Cerebellum (tissue), 4 donors: ENCODE measurements at places on chromosomes 2 and 18. TPM values are rescaled to one million over a fixed set of nuclear protein-coding genes. Genes with fewer than 3 reads are reported as not detected.

The ANKAR gene
- 29.4 TPM for total RNA-seq

The SRD5A2 gene
- 0.18 TPM for total RNA-seq

The DNAH7 gene
- 12.1 TPM for total RNA-seq

The LRATD1 gene
- 17.2 TPM for total RNA-seq

The CHRNG gene
- total RNA-seq, result not detected

The OXER1 gene
- total RNA-seq, result 0.18 TPM

The SULT1C4 gene
- total RNA-seq, result 20.7 TPM

The SKOR2 gene
- 19.9 TPM for total RNA-seq

The BOLL gene
- total RNA-seq, result not detected

The TBC1D8 gene
- total RNA-seq, result 12.8 TPM

The FER1L5 gene
- total RNA-seq, result 1.4 TPM

The ZSCAN30 gene
- 27.8 TPM for total RNA-seq

DNA sequence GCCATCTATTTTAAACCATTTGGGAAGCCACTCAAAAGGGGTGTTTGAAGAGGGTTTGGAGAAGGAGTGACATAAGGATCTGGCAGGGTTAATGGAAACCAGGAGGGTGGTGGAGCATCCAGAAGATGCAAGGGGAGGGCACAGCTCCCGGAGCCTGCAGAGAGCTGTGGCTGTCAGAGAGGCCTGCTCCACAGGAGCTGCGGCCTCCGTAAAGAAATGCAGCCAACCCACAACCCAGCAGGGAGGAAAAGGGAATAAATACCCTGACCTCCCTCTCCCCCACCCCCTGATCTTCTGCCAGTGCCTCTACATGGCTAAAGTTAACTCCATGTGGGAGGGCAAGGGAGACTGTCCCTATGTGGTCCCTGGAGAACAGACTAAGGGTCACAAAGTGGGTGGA, 567.1 kb upstream of the POU3F3 start:
- DNase-seq, result peak; percentile 64

DNA sequence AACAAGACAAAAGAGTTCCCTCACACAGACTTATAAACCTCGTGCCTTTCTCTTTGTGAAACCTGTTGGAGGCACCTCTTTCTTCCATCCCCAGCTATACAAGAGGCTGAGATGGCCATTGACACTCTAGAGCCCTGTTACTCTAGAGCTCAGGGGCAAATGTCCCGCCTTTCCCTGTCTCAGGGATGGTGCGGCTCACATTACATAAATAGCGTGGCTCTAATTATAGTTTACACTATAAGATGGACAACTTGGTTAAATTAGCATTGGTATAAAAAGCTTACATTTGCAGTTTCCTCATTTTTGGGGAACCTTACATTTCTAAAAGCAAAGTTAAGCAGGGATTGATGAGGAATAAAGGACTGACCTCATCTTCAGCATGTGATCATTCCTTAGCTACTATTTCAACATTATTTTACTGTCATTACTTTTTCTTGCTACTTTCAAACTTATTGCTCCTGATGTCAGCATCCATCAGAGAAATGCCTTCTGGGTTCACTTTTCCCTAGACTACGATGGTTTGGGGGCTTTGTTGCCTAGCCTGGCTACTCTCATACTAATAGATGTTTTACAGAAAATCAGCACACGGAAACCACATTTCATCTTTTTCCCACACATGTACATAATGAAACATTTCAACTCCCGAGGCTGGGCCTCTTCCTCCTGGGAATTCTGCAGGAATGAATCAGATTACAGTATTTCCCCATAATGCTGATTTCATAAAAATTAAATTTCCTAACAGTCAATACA, 40.4 kb downstream of the FTCDNL1 start:
- no peak for DNase-seq

GRCh38 chr2:156003780-156004179, 328.7 kb downstream of the NR4A2 start:
- no peak for DNase-seq

DNA sequence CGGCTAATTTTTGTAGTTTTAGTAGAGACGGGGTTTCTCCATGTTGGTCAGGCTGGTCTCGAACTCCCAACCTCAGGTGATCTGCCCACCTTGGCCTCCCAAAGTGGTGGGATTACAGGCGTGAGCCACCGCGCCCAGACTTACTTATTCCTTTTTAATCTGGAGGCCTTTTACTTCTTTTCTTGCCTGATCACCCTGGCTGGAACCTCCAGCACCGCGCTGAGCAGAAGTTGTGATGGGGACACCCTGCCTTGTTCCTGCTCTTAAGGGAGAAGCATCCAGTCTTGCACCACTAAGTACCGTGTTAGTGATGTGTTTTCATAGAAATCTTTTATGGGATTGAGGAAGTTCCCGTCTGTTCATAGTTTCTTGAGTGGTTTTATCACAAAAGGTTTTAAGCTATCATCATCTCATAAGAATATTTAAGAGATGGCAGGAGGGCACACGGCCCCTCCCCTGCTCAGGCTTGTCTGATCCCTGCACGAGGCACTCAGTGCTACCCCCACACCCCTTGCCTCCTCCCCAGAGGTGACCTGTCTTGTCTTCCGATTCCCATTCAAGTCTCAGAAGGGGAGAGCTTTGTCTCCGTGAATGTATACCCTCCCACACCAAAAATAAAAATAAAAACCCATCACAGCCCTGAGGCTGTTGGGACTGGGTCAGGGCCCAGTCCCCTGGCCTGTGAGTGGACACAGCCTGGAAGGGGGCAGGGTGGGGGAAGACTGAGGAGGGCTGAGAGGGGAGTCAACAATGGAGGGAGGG, 65.3 kb upstream of the SMAD7 start:
- no peak for DNase-seq

GRCh38 chr2:138228101-138228500, 263.8 kb downstream of the HNMT start:
- no peak for DNase-seq

DNA sequence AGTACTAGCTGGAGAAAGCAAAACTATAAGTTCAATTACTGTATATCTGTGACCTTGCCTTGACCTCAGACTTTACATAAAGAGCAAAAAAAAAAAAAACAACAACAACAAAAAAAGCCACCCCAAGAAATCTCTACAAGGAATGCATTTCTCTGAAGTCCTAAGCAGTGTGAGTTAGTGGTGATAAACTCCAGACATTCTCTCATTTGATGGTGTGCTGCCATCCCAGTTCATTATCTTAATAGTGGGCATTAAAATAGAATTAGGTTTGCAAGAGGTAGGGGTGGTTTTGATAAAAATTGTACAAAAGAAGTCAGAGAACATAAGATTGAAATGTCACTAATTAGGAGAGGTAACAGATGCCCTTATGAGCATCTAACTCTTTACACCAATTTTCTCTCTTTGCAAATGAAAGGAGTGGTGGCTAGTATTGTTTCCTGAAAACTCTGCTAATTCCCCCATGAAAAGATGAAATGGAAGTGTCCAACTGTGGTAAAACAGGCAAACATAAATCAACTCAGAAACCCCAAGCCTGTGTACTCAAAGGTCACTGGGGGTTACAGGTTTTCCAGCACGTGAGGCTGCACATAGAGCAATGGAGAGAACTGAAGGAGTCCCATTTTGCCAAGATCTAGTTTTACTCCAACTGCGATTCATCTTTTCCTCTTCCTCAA, 131.9 kb downstream of the MEIS1 start:
- DNase-seq, result no peak

DNA sequence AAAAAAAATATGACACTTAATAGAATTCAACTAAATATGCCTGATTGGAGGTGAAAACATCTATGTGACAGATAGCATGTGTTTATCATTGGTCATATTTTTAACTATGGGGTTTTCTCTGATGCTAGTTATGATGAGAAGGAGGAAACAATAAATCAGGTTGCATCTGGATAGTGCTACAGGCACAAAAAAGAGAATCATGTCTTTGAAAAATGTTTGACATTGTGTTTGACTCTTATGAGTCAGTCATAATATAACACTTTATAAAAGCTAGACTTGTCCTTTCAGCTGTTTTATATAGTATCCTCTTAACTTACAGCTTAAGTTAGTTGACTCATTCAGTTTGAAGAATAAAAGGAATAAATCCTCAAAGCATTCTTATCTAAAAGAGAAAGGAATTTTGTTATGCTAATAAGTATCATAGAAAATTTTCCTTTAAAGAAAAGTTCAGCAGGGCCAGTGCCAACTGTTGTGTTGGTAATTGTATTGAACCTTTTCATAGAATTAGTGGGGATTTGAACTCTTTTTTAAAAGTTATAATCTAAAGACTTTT, 78.4 kb upstream of the UBXN4 start:
- no peak for DNase-seq

- no peak for DNase-seq
Observed at GRCh38 chr2:190334479-190335224, 8.7 kb upstream of the INPP1 start.

DNA sequence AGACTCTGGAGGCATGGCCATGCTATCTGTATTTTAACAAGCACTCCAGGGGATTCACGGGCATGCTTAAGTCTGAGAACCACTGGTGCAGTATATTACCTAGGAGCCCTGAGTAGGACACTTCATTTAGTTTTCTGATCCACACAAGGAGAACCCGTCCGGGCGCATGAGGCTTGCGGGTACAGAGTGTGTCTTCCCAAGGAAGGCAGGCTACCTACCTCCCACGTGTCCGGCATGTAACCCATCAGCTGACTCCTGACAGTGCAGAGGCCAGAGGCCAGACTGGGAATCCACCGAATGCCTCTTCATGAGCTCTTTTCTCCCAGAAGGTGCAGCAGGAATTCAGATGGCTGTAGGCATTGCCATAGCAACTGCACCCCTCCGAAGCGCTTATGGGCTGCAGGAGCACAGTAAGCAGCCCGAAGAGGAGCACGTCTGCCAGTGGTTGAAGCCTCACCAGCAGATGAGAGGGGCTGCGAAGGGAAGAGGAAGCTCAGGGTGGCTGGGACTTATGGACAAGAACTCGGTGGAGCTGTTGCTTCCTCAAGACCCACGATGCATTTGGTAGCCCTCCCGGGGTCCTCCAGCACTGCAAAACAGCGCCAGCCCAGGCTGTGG, 33.8 kb upstream of the DNMT3A start:
- no peak for DNase-seq

DNA sequence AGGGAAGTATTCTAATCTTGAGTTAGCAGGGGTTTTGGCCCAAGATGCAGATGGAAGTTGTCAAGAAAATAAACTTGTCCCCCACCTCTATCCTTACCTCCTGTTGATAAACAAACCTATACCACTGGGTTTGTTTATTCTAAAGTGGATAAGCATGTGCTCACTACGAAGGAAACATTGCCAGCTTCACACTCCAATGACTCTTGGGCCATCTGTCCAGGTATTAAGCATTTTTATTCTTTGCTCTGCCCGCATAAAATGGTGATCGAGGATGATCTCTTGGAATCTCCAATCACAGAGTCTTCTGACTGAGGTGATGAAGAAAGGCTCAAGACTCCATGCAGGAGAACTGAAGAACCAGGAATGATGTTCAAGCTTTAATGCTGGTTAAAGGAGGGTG, 1908.4 kb upstream of the PIK3C3 start:
- peak; percentile 60 for DNase-seq

GRCh38 chr2:85444629-85445172, 26.2 kb downstream of the SH2D6 start:
- no peak for DNase-seq

GRCh38 chr2:45435316-45435715, 175.8 kb downstream of the SRBD1 start:
- DNase-seq, result no peak

DNA sequence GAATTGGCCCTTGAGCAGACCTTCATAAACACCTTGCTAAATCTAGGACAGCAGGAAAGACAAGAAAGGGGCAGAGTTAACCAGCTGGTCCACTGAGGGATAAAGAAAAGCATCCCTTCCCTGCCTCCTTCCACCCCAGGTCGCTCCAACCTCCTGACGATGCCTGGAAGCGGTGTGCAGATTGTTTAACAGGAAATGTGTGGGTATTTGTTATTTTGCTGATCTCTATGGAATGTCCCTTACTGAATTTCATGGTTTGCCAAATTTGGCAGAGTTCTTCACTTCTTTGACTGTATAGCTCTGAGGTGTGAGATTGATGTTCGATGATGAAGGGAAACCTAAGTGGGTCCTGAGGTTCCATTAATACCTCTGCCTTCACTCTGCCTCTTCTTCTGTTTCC, 72.9 kb downstream of the MAP3K20 start:
- no peak for DNase-seq

DNA sequence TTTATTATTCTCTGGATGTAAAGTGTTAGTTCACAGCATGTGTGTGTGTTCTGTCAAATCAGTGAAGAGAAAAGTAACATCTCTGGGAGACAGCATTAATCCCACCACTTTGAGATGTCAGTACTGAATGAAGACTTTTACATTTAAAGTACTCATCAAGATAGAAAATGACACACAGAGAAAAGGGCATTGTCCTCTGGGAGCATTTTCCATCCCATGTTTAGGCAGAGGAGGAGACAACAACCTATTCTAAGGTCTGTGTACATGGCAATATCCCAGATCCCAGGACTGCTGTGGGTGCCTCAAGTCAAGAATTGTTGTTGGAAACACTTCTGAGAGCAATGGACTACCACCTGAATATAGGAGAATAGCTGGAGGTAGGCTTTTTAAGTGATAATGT, 201.5 kb downstream of the PPP1R1C start:
- DNase-seq, result no peak

DNA sequence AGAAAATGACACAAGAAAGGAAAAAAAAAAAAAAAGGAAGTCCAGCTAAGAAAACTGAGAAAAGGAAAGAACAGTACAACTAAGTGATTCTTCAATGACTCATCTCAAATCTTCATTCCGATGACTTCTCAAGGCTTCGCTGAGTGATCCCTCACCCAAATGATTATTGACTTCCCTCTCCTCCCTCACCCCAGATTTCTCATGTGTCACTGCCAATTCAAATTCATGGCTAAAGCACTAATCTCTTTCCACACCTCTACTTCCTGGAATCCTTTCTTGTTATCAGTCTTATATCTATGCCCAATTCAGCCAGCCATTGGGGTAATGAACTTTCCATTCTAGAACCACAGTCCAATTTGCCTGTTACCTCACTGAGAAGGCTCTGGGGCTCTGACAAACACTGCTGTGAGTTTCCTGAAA, 7.2 kb upstream of the ABCB11 start:
- no peak for DNase-seq

DNA sequence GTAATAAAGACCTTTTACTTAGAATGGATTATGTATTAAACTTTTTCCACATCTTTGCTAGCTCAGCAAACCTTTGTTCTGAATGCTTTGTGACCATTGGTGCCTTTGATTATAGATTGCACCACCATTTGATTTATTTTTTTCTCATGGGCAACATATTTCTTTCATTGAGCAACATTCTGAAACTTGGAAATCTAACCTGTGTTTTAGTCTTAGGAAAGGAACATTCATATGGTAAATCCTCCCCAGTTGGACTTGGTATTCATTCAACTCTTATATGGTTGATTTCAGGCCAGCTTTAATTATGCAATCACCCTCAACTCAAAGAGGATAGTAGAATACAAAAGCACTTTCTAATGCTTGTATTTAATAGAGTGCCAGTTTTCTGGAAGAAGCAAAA, 1077.9 kb upstream of the ZEB2 start:
- DNase-seq, result no peak

DNA sequence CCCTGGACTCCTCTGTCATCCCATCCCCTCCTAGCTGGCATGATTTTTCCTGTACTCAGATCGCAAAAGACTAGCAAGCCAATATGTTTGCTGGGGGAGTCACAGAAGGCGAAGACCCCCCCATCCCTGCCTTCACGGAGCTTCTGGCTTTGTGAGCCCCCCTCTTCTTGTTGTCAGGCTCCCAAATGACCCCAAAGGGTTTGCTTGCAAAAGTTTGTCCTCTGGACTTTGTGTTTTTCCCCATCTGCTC, 169.9 kb downstream of the SMAD7 start:
- no peak for DNase-seq
